Mesothelial cell of epicardium (in vitro differentiated cells): ENCODE measurements at places on chromosomes 2 and 18.

- DNase-seq, result no peak
Observed at GRCh38 chr2:213149294-213149875, 2.0 kb downstream of the IKZF2 start.

DNA sequence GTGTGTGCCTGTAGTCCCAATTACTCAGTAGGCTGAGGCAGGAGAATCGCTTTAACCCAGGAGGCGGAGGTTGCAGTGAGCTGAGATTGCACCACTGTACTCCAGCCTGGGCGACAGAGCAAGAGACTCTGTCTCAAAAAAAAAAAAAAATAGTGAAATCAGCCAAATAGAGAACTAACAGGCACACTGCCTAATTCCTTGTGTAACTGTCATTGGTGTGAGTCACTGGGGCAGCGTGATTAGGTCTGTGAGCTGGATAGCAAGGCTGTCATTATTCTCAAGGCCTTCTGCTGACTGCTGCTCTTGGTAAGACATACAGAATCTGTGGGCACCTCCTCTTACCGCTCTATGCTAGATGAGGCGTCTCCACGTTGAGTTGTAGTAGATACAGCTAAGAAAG, 270.3 kb downstream of the NEDD4L start:
- DNase-seq, result no peak

GRCh38 chr2:207816546-207816945, 46.8 kb upstream of the FZD5 start:
- no peak for DNase-seq

- DNase-seq, result peak; percentile 29
Observed at GRCh38 chr2:172427990-172428831, 825 bp downstream of the ITGA6 start.
